Suppressor macrophage (primary cell): ENCODE measurements at places on chromosomes 13 and 19.

GRCh38 chr13:43991773-43992201, 112.1 kb downstream of the LACC1 start:
- no peak for DNase-seq

DNA sequence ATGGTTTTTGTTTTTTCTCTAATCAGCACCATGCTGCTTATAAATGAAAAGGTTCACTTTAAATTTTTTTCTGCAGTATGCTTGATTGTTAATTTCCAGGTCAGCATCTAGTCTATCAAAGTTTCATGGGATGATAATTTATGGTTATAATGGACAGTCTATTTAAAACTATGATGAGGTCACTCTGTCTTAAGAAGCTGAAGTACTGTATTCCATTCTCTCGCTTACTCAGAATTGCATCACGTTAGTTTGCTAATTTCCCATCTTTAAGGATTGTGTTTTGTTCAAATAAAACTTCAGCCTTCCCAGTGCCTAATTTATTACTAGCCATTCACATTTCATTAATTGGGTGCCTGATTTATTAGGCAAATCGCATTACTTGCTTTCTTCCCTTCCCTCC, 94.3 kb downstream of the GPC6 start:
- DNase-seq = no peak

GRCh38 chr19:40806423-40807146, 7.6 kb downstream of the EGLN2 start:
- peak; percentile 74 for DNase-seq

DNA sequence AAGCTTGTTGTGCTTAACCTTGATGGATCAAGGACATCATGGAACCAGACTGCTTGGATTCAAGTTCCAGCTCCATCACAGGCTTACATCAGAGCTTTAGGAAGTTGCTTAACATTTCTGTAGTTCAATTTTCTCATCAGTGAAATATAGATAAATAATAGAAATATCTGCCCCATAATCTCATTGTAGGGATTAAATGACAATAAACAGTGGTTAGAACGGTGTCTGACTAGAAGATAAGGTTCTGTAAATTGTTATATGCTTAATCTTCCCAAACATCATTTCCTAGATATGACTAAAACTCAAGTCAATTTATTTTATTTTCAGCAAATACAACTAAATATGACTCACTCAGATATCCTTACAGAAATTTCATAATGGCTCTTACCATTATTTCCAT, 83.5 kb downstream of the SLITRK1 start:
- no peak for DNase-seq

GRCh38 chr19:42108527-42109389, 23.5 kb downstream of the POU2F2 start:
- DNase-seq = peak; percentile 94

- peak; percentile 82 for DNase-seq
Measured at GRCh38 chr19:43700395-43701000, 15.4 kb upstream of the IRGC start.
